ENCODE measurements at places on chromosomes 12 and 14. TPM values are rescaled to one million over a fixed set of nuclear protein-coding genes. Genes with fewer than 3 reads are reported as not detected.

The GLI1 gene
- 1.9 TPM for total RNA-seq

The VWF gene
- under 0.01 TPM for total RNA-seq

The NDRG2 gene
- total RNA-seq, result not detected

The CNIH1 gene
- 31.9 TPM for total RNA-seq

The TSHR gene
- total RNA-seq, result not detected

The ARHGAP5 gene
- total RNA-seq, result 166 TPM

The DIO2 gene
- 31.5 TPM for total RNA-seq

The SOAT2 gene
- not detected for total RNA-seq

The SNW1 gene
- 56.6 TPM for total RNA-seq

The CCDC177 gene
- total RNA-seq, result not detected

The ETFRF1 gene
- total RNA-seq, result 27.2 TPM

The PPP1R36 gene
- total RNA-seq, result 3.5 TPM

The HSPB8 gene
- total RNA-seq, result 22.0 TPM

The PRIMA1 gene
- not detected for total RNA-seq

The NPAS3 gene
- total RNA-seq, result 0.86 TPM

The SERPINA3 gene
- not detected for total RNA-seq

The GLIPR1L1 gene
- total RNA-seq, result not detected

The SLCO1B1 gene
- not detected for total RNA-seq

The C14orf180 gene
- not detected for total RNA-seq

The MYO1A gene
- total RNA-seq, result under 0.01 TPM

The ACVRL1 gene
- 18.0 TPM for total RNA-seq

The EXOC3L4 gene
- under 0.01 TPM for total RNA-seq

The IAPP gene
- total RNA-seq, result not detected
